ENCODE measurements at places on chromosomes 4 and X.
A peak's percentile ranks its signal among the peaks of the same experiment; 100 is the strongest.

- no peak for DNase-seq
Measured at GRCh38 chrX:134244043-134244442, 7.1 kb downstream of the CCDC160 start.

DNA sequence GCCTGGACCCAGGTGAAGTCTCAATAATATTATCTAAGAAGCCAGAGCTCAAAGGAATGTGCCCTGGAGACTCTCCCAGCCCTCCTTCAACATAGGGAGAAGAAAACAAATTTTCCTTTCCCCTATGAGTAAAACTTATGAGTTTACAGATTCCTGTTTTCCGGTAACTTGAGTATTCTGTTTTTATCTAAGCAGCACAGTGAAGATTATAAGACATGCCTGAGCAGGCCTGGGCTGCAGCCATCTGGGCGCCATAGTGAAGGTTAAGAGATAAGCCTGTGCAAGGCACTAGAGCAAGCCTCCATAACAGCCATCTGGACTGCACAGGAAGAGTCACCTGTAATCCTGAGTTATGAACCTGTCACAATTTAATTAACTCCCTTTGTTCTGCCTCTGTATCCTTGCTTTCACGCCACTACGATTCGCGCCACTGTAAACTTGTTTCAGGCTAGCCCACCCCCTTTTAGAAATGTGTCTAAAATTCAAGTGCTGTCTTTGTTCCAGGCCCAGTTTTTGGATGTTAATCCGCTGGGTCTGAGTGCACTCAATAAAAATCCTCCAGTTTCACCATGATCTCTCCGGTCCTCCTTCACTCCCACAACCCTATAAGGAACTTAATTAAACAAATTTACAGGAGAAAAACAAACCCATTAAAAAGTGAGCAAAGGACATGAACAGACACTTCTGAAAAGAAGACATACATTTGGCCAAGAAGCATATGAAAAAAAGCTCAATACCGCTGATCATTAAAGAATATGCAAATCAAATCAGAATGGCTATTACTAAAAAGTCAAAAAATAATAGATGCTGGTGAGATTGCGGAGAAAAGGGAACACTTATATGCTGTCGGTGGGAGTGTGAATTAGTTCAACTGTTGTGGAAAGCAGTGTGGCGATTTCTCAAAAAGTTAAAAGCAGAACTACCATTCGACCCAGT is 189.5 kb downstream of the APBB2 start:
- DNase-seq, result no peak

GRCh38 chr4:110310795-110311194 is 112.4 kb upstream of the ELOVL6 start:
- no peak for DNase-seq

- no peak for DNase-seq
Measured at GRCh38 chrX:16705370-16705769, 7.1 kb downstream of the CTPS2 start.

GRCh38 chrX:9396930-9397329 is 67.9 kb upstream of the TBL1X start:
- no peak for DNase-seq

DNA sequence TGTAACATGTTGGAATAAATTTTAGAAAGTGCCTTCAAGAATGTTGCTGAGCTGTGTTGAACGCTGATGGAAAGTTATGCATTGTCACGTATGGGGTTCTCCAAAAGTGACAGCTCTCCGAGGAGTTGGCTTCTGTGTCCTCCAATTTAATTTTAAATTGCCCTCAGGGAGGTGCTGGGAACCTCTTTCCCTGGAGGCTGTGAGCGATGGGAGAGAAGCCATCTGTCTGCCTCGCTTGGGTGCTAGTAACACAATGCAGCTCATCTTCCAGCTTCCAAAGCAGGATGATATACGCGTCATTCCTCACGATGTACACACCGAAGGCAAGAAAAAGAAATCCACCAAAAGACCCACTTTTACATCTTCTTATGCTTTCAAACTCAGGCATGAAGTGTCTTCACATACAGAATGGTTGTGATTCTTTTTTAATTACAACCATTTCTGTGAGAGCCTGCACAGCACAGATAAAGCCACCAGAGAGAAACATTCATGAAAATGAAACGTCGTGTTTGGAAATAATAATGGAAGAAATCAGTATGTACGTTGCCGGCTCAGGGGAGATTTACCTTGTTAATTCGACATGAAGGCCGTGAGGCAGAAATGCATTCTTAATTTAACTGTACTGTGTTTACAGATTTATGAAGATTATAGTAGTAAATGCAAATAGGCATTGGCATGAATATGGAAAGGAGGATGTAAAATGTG is 218.9 kb downstream of the ASMT start:
- DNase-seq, result no peak

- peak; percentile 93 for DNase-seq
Measured at GRCh38 chr4:99088481-99089365, at the start of gene ADH5. ADH5 (minus strand) TSS chr4:99088788; CDS start chr4:99088700, 88 bp downstream.

DNA sequence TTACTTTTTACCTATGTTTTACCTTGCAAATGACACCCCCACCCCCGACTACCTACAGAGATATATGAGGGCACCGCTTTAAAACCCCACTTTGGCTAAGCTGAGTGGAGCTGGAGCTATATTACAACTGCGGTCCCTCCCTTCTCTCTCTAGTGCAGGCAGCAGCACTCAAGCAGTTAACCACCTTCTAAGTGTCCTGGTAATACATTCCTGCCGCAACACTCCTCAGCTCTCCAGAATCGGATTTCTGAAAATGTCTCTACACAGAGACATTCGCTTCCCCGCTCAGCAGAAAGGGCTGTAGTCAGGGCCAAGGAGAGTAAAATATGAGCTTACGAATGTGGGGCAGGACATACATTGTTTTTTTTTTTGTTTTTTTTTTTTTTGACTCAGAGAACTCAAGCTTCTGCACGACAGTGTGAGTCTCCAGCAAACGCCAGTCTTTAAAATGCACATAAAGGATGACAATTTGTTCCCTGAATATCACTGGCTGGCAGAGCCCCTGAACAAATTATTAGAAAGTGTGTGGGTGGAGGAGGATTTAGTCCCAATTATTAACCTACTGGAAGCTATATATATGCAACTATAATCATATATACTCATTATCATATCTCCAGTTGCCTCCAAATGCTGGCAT is 287.0 kb upstream of the TET2 start:
- DNase-seq, result no peak

GRCh38 chrX:10231461-10231860 is 74.7 kb downstream of the CLCN4 start:
- DNase-seq, result no peak

- DNase-seq, result no peak
Measured at GRCh38 chr4:5784021-5784420, 73.0 kb downstream of the EVC start.

DNA sequence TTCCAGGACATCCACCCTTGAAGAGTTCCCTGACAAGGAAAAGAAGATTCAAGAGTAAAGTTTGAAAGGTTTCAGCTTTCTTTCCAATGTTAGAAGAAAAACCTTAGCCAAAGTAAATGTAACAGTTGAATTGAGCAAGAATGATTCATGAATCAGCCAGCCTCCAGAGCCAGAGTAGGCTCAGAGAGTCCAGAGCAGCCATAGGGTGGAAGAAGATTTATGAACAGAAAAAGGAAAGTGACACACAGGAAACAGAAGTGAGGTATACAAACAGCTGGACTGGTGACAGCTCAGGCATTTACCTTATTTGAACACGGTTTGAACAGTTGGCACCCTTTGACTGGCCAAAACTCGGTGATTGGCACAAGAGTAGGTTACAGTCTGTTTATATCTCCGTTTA is 63.2 kb downstream of the QDPR start:
- no peak for DNase-seq

- DNase-seq, result no peak
Measured at GRCh38 chr4:79083406-79084010, 144.3 kb upstream of the PAQR3 start.

DNA sequence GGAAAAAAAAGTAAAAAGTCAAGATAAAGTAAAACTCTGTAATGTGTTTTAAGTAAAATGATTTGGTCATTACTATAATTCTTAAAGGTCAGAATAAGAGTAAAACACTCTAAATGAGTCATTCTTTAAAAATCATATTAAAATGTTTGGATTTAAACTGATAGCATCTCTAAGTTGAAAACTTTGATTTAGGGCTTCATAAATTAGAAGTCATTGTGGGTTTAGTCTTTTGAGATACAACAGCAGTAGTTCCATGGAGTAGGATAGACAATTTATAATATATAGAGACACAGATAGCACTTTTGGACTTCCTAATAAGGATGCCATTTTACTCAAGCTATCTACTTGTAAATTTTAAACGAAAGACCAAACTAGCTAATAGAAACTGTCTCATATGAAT is 77.1 kb upstream of the PABPC4L start:
- no peak for DNase-seq

GRCh38 chr4:42410446-42410845 is 13.2 kb downstream of the SHISA3 start:
- no peak for DNase-seq

DNA sequence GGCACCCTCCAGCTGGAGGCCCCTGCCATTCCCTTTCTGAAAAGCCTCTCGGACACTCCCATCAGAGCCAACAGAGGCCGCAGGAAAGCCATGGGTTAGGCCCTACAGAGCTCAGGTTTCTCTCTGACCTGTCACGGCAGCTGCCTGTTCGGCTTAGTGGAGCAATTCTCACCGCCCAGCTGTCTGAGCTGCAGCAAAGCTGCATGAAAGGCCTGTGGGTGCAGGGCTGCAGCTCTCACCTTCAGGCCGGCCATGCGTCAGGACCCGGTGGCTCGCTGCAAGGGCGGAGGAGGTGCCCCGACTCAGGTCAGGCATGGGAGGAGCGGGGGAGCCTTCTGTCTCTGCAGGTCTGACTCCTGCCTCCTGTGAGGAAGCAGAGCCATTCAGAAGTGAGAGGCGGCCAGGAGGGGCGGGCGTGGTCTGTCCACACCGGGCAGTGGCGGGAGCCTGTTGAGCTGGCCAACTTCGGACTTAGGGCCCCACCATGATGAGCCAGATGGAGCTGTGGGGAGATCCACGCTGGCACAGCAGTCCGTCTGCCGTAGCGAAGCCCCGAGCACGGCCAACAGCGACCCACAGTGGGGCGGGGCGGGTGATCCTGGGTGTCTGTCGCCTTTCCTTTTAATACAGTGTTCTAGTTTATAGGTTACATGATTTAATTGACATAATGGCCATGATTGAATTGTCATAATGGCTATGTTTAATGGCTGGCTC is 23.4 kb downstream of the PDE6B start:
- no peak for DNase-seq

- DNase-seq, result no peak
Measured at GRCh38 chr4:88136249-88136648, 22.2 kb downstream of the ABCG2 start.

DNA sequence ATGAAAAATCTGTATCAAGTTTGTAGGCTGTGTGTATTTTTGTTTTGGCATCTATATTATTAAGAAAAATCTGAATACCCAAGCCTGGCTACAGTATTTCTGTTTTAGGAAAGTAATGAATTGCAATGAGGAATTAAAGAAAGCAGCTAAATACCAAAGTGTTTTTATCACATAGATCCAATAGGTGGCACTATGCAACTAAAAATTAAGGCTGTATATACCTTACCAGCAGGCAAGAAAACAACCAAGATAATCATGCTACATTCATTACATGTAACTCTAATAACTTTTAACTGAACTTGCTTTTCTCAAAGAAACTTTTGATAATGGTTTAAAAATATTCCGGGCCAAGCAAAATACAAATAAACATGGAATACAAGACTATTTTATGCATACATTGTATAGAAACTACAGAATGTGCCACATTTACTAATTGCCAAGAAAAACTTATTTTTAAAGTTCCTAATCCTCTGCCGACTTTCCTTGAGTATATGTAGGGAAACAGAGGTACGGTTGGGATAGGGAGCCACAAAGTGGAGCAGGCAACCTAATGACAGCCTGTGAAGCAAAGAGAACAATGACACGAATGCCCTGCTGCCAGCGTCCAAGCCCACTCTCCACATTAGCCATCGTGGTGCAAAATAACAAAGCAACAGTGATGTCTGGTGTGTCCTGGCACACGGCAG is 63.7 kb downstream of the SEC24D start:
- DNase-seq, result peak; percentile 36

DNA sequence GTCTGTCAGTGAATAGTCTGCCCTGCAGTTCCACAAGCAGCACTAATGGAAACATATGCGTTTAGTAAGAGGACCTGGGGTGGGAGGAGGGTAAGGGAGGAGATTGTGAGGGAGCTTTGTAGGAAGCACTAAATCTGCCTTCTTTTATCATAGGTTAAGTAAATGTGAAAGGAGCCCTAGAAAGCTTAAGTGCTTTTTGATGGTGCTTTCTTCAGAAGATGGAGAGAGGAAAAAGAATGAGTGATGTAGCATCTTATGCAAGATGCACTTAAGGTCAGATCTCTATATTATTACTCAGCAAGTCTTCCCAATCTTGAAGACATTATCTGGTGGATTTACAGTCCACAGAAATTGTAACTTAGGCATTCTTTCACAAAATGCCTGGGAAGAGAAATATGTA is 322.7 kb downstream of the PDHA2 start:
- no peak for DNase-seq

DNA sequence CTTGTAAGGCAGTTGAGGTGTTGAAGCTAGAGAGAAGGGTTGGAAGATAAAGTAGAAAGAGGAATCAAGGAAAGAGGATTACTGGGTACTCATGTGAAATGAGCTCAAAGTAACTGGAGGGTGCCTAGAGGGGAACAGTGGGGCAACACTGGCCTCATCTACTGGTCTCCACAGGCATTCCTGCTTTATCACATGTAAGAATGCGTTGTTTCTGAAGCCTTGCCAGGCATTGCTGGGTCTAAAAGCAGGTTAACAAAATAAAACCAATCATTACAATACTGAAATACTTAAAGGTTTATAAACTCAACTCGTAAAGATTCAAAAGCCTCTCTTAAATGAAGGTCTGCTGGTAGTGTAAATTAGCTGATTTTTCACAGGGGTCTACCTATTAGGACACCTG is 96.0 kb downstream of the FANCB start:
- no peak for DNase-seq

DNA sequence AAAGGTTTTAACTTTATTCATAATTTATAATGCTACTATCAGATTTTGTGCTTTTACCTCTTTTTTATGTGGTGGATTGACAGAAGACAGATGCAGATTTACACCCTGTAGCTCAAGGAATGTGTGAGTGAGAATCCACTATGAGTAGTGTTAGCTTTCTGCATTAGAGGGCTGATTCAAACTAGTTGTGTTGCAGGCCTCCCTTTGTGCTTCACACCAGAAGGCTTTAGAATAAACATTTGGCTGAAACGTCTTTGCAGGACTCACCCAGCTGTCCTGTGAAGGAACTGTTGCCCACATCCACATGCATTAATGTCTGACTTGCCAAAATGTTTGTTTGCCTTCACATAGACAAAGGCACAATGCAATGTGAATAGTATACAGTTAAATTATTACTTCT is 127.0 kb downstream of the PCDH7 start:
- no peak for DNase-seq

DNA sequence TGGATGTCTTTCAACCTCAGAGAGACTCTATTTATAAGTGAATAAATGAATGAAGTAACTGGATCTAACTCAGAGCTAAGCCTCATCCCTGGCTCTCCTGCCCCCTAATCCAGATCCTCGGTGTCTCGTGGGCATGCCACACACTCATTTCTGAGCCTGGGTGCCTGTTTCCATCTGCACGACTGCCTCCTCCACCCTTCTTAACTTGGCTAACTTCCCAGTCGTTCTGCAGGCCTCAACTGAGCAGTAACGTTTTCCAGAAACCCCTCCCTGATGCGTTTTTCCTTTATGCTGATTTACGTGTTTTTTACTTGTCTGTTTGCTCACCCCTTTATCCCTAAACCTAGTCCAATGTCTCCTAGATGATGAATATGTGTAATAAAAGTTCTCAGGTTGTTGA is 186.9 kb upstream of the HS3ST1 start:
- DNase-seq, result no peak
